ENCODE measurements at places on chromosomes 4 and X.

- no peak for DNase-seq
Observed at GRCh38 chr4:105560421-105560848, 8.0 kb downstream of the ARHGEF38 start.

DNA sequence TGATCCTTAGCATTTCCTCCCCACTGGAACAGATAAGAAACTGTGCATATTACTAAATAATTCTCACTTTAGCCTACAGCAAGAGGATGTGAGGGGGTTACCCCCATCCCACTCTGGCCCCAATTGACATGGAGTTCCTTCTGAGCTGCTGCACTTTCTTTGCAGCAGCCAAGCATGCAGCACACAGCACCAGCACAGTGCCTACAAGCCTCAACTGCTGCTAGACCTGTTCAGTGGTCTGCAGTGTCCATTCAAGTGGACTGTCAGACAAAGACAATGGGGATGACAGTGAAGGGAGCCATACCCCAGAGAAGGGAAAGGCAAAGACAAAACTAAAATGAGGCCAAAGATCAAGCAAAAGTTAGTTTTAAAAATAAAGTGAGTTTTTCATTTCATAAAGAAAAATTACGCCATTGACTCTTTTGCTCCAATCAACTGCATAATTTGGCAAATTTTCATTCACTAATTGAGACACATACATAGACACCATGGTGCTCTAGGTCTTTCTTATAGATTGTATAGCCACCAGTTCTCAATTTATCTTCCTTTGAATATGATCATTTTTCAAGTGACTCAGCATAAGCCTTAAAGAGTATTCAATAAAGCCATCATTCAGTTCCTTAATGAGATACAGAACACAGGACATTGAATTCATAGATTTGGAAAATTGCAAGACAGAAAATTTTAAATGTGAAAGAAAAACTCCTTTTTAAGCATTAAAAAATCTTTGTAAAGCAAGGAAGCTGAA, 410.6 kb downstream of the HNRNPD start:
- no peak for DNase-seq

DNA sequence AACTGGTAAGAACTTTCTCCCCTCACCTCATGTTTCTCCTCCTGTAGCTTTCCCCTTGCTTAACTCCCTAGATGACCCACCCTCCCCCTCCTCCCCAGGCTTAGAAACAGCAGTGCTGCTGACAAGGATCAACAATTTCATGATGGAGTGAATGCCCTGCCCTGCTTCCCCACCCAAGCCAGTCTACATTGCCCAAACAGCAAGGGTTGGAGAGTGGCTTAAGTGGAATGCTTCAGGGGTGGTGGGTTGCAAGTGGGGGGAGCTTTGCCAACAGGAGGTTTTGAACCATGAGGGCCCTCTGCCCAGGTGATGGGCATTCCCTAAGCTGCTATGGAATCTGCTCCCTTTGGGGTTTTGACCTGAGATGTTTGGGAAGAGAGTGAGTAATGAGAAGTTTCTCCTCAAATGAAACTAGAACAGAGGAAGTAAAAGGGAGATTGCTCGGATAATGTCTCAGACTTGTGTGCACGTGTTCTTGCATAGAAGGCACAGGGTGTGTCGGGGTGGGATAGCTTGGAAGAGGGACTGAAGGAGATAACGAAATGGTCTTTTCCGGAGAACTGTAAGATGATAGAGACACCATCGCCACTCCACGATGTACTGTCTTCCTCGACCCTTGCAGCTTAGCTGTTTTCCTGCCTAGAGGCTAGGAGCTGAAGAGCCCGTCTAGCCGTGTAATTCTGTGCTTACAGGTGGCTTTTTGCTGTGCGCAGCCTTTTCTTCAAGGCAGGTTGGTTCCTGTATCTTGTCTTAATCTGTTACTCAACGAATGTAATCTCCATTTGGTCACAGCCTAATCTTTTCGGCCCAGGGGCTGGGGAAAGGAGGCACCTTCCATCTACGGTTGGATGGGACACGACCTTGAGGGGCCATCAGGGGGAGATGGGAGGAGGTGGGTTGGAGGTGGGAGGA, 10.1 kb downstream of the GDPD2 start:
- DNase-seq = no peak

DNA sequence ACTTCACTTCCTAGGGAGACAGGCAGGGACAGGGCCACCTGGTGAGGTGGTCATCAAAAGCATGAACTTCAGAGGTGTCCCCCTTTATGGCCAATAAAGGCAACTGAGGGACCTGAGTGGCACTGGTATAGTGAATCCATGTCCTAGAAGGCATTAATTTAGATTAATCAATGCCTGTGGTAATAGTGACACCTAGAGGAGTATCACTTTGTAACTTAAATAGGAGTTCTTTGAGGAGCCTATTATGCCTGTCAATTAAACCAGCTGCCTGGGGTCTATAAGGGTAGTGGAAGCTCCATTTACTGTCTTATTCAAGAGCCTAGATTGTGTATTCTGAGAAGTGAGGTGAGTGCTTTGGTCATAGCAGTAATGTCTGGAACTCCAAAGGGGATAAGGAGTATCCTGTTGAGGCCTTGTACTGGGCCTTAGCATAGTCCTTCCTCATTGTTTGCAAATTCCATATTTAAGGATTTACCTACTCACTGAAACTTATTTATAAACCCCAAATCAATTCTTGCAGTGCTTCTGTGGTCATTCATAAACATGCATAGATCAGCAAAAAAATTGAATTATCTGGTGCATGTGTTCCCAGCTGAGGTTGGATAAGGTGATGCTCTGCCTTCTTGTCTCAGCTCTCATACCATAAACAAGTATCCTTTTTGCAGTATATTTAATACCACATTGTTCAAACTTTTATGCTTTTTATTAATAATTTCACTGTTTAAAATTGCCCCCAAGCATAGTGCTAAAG, 213.8 kb upstream of the RADX start:
- no peak for DNase-seq
